PC-3 (cell line): ENCODE measurements at places on chromosomes 4 and X. TPM values are rescaled to one million over a fixed set of nuclear protein-coding genes. Genes with fewer than 3 reads are reported as not detected.

The GAGE12J gene
- total RNA-seq = not detected in 2 replicates

The SPANXN4 gene
- total RNA-seq = not detected in 2 replicates

The TBX22 gene
- not detected in 2 replicates for total RNA-seq

The ZFP92 gene
- total RNA-seq = not detected in 2 replicates

The PABPC1L2B gene
- not detected in 2 replicates for total RNA-seq

The PPARGC1A gene
- total RNA-seq = not detected in 2 replicates

The ETFDH gene
- 22.4 and 23.8 TPM in 2 replicates for total RNA-seq

The SASH3 gene
- not detected in 2 replicates for total RNA-seq

The TEX13C gene
- total RNA-seq = not detected in 2 replicates

GRCh38 chrX:63918611-63919010 lies 133.6 kb upstream of the ARHGEF9 start:
- no peak for DNase-seq

- no peak for DNase-seq
Observed at GRCh38 chr4:99624141-99624719, 33.4 kb downstream of the C4orf54 start.

- no peak for DNase-seq
Observed at GRCh38 chrX:110000847-110001713, 1.8 kb upstream of the TMEM164 start.

GRCh38 chrX:9072281-9072680 lies 38.4 kb upstream of the FAM9B start:
- DNase-seq = no peak

- DNase-seq = no peak
Observed at GRCh38 chr4:44859477-44859876, 133.1 kb upstream of the GNPDA2 start.

- peak; percentile 76 for DNase-seq
Observed at GRCh38 chr4:164345756-164346155, 408.2 kb upstream of the SMIM31 start.

DNA sequence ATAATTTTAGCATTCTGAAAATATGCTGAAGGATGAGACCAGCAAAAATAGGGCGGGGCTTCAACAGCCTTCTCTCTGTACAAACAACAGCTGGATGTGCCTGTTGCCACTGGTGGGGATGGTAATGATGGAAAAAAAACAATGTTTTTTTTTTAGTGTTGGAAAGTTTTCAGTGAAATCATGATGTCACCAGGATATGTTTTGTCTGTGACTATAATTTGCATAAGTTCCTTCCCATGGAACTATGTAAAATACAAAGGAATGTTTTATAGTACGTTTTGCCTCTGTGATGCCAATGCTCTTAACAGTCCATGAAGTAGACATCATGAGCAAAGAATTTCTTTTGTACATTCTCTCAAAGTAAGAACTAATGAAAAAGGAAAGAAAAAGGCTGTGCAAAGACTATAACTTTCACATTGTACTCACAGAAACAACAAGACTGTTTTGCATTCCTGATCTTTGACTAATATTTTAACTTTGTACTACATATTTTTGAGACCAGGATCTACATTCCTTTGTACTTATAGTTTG lies 589.7 kb downstream of the SPRY1 start:
- DNase-seq = peak; percentile 72

GRCh38 chr4:171031338-171031737 lies 781.9 kb upstream of the GALNTL6 start:
- DNase-seq = no peak

DNA sequence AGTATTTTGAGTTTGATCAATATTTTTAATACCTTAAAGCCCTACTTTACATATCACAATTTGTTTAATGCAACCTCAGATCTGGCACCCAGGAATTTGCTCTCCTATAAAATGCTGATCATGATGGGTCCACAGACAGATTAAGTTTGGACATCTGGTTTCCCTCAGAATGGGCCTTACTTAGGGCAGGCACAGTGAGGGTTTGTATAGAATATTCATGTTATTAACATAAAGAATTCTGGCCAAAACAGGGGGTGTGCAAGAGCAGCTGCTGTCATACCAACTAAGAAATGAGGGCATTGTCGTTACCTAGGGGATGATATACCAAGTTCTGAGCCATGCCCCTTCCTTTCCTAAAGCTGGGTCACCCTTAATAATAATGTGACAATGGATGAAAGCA lies 37.5 kb upstream of the CENPU start:
- no peak for DNase-seq

GRCh38 chrX:136647677-136648360 lies at the start of gene CD40LG:
Gene CD40LG, plus strand, starts transcription at chrX:136648158. Its CDS starts 91 bp downstream, at chrX:136648249.
- no peak for DNase-seq

- DNase-seq = peak; percentile 46
Observed at GRCh38 chrX:22974616-22975015, 25.1 kb upstream of the DDX53 start.

DNA sequence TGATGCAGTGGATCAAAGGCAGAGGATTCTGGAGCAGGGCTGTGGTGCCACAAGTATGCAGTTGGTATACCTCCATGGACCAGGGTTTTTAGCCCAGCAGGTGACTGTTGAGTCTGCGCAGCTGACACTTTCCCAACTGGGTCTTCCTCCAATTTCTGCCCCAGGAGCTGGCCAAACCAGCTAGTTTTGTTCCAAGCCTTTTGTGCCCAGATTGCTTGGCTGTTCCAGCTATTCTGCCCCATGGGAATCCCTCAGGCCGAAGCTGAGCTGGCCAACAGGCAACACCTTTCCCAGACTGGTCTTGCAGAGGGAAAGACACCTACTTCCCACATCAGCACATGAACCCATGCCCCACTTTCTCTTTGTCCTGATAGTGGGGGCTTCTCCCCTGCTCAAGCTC lies 22.8 kb upstream of the ANKRD17 start:
- DNase-seq = no peak

GRCh38 chr4:78753091-78753490 lies 23.1 kb upstream of the BMP2K start:
- DNase-seq = no peak

DNA sequence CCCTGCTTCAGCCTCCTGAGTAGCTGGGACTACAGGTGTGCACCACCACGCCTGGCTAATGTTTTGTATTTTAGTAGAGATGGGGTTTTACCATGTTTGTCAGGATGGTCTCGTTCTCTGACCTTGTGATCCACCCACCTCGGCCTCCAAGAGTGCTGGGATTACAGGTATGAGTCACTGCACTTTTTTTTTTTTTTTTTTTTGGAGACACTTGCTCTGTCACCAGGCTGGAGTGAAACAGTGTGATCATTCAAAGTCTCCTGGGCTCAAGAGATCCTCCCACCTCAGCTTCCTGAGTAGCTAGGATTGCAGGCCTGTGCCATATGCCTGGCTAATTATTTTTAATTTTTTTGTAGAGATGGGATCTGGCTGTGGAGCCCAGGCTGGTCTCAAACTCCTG lies 338.8 kb downstream of the PPP3CA start:
- no peak for DNase-seq

- DNase-seq = no peak
Observed at GRCh38 chrX:16718824-16719333, 533 bp upstream of the SYAP1 start.

GRCh38 chrX:131264053-131264452 lies 25.1 kb downstream of the IGSF1 start:
- no peak for DNase-seq

DNA sequence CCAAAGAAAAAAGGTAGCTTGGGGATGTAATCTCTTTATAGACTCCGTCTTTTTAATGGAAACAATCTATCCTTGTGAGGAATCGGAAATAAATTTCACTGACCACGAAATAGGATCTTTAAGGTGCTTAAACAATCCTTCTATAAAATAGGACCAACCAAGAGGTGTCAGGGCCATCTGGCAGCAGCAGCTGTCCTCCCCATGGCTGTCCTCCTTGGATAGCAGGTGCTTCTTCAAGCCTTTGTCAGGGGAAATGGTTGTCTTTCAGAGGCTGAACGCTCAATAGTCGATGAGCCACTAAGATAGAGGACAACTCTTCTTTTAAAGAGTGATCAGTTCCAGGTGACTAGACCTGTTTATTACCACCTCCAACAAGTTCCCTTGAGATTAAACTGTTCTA lies 231.0 kb downstream of the ADGRL3 start:
- DNase-seq = no peak

- peak; percentile 78 for DNase-seq
Observed at GRCh38 chrX:19372170-19372546, 28.4 kb downstream of the PDHA1 start.

DNA sequence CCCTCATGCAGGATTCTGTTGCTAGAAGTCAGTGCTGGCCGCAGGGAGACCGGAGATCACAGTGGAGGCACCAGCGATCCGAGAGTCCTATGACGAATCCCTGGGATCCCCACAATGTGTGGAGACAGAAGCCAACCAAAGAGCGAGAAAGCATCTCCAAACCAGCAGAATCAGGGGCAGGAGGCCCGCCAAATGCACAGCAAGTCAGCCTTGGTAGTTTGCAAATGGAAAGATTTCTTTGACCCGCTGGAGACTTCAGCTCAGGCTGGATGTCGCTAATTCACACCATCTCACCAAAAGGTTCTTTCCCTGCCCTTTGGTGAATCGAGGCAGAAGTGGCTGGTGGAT lies 505 bp upstream of the PKD2 start:
- no peak for DNase-seq
